Activated CD4-positive, alpha-beta T cell treated with anti-CD3 and anti-CD28 coated beads, Interleukin-2, amount 10 ng/mL, durations not matched to agents 7 days and 5 days (primary cell): ENCODE measurements at places on chromosomes 16 and 17. TPM values are rescaled to one million over a fixed set of nuclear protein-coding genes. Genes with fewer than 3 reads are reported as not detected.

BCAS3 gene
- 15.5 TPM for total RNA-seq

ZNF174 gene
- total RNA-seq: 12.7 TPM

HOXB8 gene
- not detected for total RNA-seq

ZG16 gene
- total RNA-seq: not detected

HBM gene
- not detected for total RNA-seq

UNC45B gene
- total RNA-seq: 0.10 TPM

SCNN1G gene
- not detected for total RNA-seq

KIF2B gene
- total RNA-seq: not detected

GJD3 gene
- 0.22 TPM for total RNA-seq

TERB1 gene
- total RNA-seq: 0.15 TPM

AIPL1 gene
- not detected for total RNA-seq

PLA2G10 gene
- total RNA-seq: not detected

SLFN12L gene
- total RNA-seq: 97.9 TPM

PPL gene
- not detected for total RNA-seq
